Thymus (tissue), 14 donors: ENCODE measurements at places on chromosomes 2 and 18. TPM values are rescaled to one million over a fixed set of nuclear protein-coding genes. Genes with fewer than 3 reads are reported as not detected.

GRCh38 chr2:150812664-150813367 lies 325.3 kb upstream of the RND3 start:
- no peak for DNase-seq

Gene DAW1
- polyA plus RNA-seq, result 0.34 TPM

Gene PROKR1
- 0.07 TPM for polyA plus RNA-seq

DNA sequence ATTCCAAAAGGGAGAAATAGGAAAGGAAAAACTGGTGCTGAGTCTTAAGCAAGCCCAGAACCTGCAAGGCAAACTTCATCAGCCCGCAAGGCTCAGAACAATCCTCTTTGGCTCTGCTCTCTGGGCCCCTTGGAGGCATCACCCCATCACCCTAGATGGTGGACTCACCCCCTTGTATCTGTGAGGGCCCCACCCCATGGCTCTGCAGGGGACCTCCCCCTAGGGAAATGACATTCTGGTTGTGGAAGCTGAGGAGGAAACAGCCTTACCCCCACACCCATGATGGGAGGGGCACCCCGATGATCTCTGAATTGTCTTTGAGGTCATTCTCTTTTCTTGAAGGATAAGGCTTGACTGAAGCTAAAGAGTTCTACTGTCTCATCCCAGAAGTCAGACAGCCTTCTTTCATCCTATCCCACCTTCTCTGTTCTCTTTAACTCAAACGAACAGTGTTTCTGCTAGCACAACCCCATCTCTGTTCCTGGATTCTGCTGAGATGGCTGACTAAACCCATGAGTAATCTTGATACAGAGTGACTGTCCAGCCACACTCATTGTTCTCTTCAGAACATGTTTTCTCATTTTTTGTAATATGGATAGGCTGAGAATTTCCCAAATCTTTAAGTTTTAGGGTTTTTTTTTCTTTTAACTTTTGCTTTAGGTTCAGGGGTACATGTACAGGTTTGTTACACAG lies 492.1 kb upstream of the MYT1L start:
- DNase-seq, result no peak

Gene DQX1
- 0.78 TPM for polyA plus RNA-seq

DNA sequence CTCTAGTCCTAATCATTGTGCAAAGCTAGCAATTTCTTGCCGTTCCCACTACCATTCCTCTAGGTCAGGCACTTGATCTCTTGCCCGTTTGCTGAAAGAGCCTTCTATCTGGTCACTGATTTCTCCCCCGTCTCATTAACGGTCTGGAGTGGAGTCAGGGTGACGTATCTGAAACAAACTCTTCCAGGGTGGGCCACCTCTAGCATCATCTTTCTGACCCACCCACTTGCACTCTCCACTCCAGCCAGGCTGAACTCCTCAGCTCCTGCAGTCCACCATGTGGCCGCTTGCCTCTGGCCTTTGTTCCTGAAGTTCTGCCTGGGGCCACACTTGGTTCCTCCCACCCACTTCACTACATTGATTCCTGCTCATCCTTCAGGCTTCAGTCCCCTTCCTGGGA lies 13.3 kb downstream of the BCL2 start:
- DNase-seq, result no peak

Gene SLC19A3
- polyA plus RNA-seq, result 0.78 TPM

DNA sequence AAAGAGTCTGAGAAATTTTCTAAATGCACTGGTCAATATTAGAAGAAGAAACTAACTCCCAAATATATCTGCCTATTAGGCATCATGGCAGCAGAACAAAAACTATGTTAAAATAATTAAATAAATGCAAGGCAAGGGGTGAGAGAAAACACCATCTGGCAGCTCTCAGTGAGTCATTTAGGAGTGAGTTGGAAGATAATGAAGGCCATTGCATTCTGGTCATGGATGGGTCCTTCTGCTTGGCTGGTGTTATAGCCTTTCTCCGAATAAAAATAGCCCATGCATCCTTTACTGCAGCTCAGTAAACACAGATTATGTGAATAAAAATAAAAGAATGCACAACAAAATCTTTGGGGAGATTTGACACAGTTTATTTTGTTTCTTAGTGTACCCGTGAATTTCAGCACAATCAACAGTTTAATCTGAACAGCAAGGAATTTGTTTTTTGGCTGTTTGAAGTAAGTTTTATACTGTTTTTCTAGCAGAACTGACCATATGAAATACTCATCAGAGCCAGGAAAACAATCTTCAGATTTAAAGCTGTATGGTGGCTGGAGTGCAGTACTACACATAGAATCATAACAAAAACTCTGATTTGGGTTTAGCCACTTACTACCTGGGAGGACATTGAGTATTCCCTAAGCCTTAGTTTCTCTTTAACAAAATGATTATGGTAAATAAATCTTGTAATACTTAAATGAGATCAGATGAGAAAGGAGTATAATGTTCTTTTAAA lies 225.1 kb upstream of the ITGA4 start:
- DNase-seq, result no peak

Gene LIPG
- 1.8 TPM for polyA plus RNA-seq

DNA sequence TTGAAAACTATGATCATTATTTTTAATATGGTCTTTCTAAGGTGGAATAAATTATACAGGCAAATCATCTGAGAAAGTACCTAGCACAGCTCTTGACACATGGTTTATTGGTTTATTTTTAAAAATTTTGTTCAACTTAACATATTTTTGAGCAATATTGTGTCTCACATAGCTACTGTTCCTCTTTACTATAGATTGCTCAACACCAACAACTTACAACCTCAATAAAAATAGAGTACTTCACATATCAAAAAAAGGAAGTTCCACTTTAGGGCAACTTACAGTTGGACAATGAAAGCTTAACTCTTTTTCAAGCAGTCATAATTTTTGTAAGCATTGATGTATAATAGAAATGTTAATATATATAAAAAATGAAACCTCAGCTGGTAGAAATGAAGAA lies 440.9 kb upstream of the UBE2E3 start:
- no peak for DNase-seq

Gene SERPINB11
- 0.23 TPM for polyA plus RNA-seq

DNA sequence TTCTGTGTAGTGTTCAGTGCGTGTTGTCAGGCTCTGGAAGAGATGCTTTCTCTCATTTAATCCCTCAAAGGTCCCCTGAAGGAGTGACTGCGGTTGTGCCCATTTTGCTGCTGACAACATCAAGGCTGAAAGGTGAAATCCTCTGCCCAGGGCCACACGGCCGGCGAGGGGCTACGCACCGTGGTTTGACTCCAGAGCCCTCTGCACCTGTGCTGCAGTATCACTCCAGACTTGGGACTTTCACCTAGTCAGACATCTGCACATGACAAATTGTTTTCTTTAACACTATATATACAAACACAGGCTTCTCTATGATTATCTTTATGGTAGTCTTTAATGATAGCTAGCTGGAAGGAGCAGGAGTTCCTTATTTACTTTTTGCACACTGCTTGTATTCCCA lies 90.2 kb downstream of the ARMC9 start:
- no peak for DNase-seq
